Fibroblast of villous mesenchyme (primary cell): ENCODE measurements at places on chromosomes 4 and X. TPM values are rescaled to one million over a fixed set of nuclear protein-coding genes. Genes with fewer than 3 reads are reported as not detected.

Gene SMARCAD1
- total RNA-seq: 36.4 and 56.1 TPM in 2 replicates

Gene IRS4
- not detected in 2 replicates for total RNA-seq

Gene FRMPD4
- total RNA-seq: 2.6 and 3.9 TPM in 2 replicates

Gene HTR2C
- total RNA-seq: under 0.01 TPM in 2 replicates

Gene DGKK
- not detected in 2 replicates for total RNA-seq

Gene ODAPH
- not detected in 2 replicates for total RNA-seq

Gene TREX2
- 1.9 and 3.0 TPM in 2 replicates for total RNA-seq

Gene RADX
- 0.64 and 0.86 TPM in 2 replicates for total RNA-seq

Gene GLOD5
- total RNA-seq: not detected in 2 replicates

Gene CTAG2
- not detected in 2 replicates for total RNA-seq

Gene DEFB131A
- total RNA-seq: not detected in 2 replicates

Gene IL21
- total RNA-seq: not detected in 2 replicates

Gene PAK3
- total RNA-seq: 0.97 and 2.2 TPM in 2 replicates

Gene ERCC6L
- 2.3 and 5.6 TPM in 2 replicates for total RNA-seq
